ENCODE measurements at places on chromosomes 2 and 18. TPM values are rescaled to one million over a fixed set of nuclear protein-coding genes. Genes with fewer than 3 reads are reported as not detected.

PEX13 gene
- 32.4 TPM for total RNA-seq

TTLL4 gene
- total RNA-seq, result 57.1 TPM

NT5C1B gene
- total RNA-seq, result not detected

MARCHF4 gene
- 7.7 TPM for total RNA-seq

NEU4 gene
- total RNA-seq, result 0.92 TPM

DNA sequence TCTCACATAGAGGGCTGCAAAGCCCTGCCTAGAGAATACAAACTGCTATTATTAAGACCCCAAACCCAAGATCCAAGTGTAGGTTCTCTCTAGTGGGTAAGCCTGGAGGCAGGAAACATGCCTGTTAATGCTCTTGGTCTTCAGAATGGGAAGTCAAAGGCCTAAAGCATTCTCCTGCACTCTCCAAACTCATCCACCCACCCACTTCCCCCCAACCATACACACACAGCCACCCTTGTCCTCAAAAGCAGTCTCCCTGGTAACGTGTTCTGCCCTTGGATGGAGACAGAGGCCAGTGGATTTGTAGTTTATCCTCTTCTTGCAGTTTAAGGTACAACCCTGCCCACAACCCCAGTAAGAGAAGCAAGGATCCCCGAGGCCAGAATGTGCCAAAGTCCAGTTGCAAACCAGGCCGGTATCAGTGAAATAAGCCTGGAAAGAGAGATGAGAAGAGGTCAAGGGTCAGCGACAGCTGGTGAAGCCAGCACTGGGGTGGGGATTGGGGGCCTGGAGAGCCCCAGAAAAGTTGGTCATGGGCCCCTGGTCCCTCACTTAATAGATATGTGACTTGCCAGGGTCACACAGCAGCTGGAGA is 23.0 kb downstream of the TMEM247 start:
- no peaks in the 10 kb centered on the region for H3K36me3 ChIP-seq
- peaks cover 12% of the 10 kb centered on the region for H3K4me1 ChIP-seq
- DNase-seq, result no peak
- no peaks in the 10 kb centered on the region for H3K27me3 ChIP-seq
- H3K4me3 ChIP-seq, result no peak overlapping the region

DNA sequence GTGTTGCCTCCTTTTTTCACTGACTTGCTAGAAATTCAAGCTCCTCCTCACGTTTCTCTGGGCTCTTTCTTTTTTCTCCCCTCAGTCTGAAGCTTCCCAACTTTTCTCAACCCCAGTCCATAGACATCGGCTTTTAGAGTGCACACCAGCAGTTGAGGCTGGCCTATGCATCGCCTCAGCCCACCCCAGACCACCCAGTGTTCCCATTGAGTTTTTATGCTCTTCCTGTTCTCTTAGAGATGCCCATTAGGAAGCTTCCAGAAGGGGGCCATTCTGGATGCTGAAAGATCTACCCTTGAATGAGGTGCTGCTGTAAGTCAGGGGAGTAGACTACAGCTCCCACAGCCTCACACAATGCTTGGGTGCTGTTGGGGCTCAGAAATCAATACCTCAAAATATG is 12.0 kb upstream of the GYPC start:
- H3K36me3 ChIP-seq, result no peaks in the 10 kb centered on the region
- no peak overlapping the region for H3K27ac ChIP-seq
- H3K4me1 ChIP-seq, result no peaks in the 10 kb centered on the region
- DNase-seq, result no peak

GRCh38 chr18:45619062-45619825 is 4.0 kb downstream of the SLC14A2 start:
- no peaks in the 10 kb centered on the region for H3K4me1 ChIP-seq
- no peak overlapping the region for H3K27ac ChIP-seq
- no peak overlapping the region for H3K4me3 ChIP-seq
- H3K27me3 ChIP-seq, result peaks cover 10% of the 10 kb centered on the region

GRCh38 chr18:77178559-77178958 is 46.0 kb upstream of the MBP start:
- H3K4me1 ChIP-seq, result no peaks in the 10 kb centered on the region
- H3K36me3 ChIP-seq, result no peaks in the 10 kb centered on the region
- H3K4me3 ChIP-seq, result no peak overlapping the region
- DNase-seq, result no peak

DNA sequence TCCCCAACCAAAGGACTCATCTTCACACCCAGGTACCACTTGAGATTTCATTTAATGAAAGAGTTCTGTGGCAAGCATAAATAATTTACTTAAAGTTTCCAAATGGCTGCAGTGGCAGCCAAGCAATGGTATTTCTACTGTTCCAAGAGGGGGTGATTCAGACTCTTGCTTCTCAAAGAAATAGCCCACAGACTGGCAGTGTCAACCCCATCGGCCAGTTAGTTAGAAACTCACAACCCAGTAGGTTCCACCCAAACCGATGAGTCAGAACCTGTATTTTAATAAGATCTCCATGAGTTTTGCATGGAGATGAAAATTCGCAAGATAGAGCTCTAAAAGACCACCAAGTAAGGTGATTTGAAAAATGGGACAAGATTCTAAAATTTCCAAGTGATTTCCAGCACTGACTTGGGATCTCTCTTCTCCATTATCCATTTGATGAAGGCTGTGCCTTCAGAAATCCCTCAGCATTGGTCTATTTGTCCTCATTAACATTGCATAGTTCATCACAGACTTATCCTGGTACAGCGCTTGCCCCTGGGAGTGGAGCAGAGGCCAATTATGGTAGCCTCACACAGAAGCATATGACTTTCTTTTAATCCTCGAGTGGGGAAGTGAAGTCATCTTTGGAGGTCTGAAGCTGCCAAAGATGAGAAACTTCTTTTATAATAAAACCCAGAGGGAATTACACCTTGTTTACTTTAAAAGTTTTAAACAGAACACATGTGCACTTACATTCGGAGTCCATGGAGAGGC is 361.4 kb upstream of the ID2 start:
- no peaks in the 10 kb centered on the region for H3K36me3 ChIP-seq
- H3K27ac ChIP-seq, result no peak overlapping the region
- no peak overlapping the region for H3K4me3 ChIP-seq
- no peaks in the 10 kb centered on the region for H3K4me1 ChIP-seq
- peaks cover 41% of the 10 kb centered on the region for H3K27me3 ChIP-seq

- H3K27me3 ChIP-seq, result no peaks in the 10 kb centered on the region
- no peaks in the 10 kb centered on the region for H3K36me3 ChIP-seq
- no peak for DNase-seq
- no peaks in the 10 kb centered on the region for H3K4me1 ChIP-seq
These were observed 857.4 kb upstream of the CDH2 start for GRCh38 chr18:29034113-29034856.

Measured in PC-9 (cell line).